ENCODE measurements at places on chromosomes 16 and 17. TPM values are rescaled to one million over a fixed set of nuclear protein-coding genes. Genes with fewer than 3 reads are reported as not detected.

DNA sequence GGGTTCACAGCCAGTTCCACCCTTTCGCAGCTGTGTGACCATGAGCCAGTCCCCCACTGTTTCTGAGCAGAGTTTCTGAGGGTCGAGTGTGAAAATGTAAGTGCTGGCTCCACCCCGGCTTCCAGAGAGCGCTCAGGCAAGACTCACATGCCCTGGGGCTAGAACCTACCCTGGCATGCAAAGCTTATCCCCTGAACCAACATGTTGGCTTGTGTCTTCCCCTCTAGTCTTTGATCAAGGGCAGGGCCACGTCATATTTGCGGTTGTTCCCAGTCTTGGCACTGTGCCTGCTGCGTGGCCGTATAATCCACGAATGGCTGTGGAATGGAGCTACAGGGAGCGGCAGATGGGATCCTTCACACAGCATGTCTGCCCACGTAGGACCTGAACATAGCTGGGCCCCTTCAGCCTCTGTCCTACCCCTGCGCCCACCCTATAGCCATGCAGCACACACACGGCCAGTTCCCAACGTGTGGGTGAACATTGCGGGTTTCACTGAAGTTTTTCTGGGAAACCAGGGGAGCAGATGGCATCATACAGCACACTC is 84.8 kb downstream of the MRM1 start:
- no peak for DNase-seq

- DNase-seq = no peak
Measured at GRCh38 chr16:69116256-69116875, 10.9 kb downstream of the HAS3 start.

KIAA0513 gene
- polyA plus RNA-seq = 1.8 TPM

MYCBPAP gene
- 1.2 TPM for polyA plus RNA-seq

TUBB3 gene
- 152 TPM for polyA plus RNA-seq

Data from A549 (cell line).